ENCODE measurements at places on chromosomes 3 and 15.

DNA sequence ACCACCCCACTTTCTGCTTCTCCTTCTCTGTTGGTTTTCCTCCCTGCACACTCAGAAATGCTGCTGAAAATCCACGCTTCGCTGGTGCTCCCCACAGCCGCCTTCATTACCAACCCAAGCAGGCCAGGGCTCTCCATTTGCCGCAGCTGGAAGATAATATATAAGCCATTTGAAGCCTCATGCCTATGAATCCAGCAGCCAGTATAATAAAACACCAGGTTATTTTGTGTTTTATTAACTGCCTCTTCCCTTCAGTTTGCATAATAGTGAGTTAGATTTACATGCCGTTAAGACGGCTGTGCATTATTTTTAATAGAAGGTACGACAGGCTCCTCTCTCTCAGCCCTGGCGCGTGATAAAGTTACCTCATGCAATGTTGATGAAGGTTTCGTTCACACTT is 86.6 kb downstream of the TOP2B start:
- DNase-seq = no peak

DNA sequence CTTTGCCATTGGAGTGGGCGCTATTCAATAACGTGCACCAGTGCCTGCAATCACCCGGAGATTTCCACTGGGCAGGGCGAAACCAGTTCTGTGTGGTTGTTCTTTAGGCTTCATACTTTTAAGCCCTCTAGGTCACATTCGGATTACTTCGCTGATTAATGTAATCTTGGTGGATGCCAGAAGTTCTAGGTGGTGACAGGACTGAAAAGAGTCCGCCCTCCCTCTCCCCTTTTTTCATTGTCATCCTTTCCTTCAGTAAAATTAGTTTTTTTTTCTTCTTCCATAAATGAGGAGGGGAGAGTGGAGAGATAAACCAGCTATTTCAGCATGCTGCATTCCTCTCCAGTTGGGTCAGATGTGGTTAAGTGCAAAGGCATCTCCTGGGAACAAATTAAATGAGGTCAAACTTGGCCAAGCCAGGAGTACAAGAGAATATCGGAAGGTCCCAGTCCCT is 2.3 kb upstream of the SLC2A2 start:
- no peak for DNase-seq

- DNase-seq = no peak
These were observed 23.0 kb upstream of the RBSN start for GRCh38 chr3:15121936-15122335.

GRCh38 chr3:167733961-167734497 is 663 bp downstream of the PDCD10 start:
- DNase-seq = no peak

DNA sequence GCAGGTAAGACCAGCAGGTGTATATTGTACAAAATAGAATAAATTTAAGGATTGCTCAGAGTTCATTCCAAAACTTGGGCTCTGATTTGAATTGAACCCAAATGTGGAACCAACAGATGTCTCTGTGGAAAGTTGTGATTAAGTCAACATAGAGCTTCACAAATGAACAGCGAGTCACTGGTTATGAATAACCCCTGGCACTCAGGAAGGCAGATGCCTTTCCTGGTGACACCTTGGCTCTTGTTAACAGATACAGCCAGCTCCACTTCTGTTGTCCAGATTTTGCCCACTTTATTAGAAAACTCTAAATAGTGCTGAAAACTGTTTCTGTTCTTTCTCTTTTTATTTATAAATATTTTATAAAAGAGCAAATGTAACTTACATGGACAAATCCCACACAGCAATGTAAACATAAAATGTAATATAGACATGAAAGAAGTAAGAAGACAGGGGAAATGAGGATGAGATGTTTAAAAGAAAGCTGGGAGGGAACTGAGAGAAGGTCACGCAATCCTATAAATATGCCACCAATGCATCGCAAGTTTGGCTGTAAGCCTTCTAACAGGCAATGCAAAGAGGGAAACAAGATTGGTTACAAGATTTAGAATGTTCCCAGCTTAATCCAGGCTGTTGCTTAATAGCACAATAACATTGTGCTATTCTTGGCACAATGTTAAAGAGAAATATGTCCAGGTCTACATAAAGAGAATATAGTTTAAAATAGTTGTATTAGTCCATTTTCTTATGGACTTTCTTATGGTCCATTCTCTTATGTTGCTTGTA is 495.5 kb downstream of the TAFA4 start:
- no peak for DNase-seq

DNA sequence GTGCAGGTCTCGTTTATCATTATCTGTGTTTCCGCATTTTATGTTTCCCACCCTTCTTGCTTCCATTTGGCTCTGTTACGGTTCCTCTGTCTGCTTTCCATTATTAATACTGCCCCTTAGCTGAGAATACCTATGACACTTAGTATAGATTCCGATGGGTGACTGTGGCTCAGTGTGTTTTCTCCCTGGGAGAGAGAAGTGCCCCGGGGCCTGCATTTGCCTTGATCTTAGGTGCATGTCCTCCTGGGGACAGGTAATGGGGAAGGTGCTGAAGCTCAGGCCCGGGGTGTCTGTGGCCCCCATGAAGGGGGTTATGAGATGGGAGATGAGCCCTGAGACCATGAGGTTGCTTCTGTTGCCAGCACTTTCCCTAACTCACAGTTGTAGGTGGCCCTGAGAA is 43.4 kb upstream of the PCSK6 start:
- DNase-seq = no peak

DNA sequence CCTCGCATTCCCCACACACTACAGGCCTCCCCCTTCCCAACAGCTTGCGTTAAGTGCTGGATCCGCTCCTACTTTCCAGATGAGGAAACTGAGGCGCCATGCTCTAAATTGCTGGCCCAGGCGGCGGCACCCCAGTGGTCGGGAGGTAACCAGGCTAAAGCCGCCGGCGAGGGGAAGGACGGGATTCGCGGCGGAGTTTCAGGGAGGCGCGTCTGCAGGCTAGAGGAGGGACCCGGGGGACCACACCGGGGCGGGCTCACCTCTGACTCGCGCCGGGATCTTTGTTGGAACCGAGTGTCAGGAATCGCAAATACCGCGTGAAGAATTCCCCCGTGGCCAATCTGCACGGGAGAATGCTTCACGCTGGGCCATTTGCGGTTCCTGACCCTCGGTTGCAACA is 24.6 kb upstream of the PTPN23 start:
- no peak for DNase-seq
